ENCODE measurements at places on chromosomes 12 and 14.

DNA sequence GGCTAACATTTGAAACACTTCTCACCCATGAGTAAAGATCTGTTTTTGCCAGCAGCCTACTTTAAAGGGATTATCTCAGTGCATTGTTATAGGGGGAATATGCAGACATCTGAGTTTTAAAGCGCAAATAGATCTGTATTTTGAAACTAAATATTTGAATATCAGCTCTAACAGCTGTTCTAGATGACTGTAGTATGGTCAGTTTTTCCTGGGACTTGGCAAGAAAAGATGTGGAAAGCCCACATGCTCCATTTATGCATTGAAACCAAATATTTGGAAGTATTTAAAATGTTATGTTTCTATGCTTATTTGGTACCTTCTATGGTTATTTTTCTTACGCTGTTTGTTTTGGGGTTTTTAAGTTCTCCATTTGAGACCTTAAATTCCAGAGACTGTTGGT, 41.7 kb downstream of the RIC8B start:
- no peak for DNase-seq

- DNase-seq, result no peak
These were observed 100.7 kb downstream of the SMOC1 start for GRCh38 chr14:69979882-69980281.

DNA sequence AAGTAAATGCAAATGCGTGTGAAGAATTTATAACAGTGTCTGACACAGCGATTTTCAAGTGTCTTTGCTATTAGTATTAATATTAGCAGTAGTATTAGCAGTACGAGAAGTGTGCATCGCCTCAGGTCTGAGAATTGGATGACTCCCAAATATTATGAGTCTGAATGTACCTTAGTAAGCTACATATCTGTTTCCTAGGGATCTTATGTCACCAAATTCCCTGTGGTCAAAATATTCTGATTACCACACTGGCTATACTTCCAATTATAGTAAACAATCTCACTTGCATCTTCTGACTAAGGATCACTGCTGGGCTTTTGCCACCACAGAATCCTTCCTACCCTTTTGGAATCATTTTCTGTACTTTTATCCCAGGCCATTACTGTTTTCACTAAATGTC, 396.0 kb upstream of the MIS18BP1 start:
- no peak for DNase-seq

DNA sequence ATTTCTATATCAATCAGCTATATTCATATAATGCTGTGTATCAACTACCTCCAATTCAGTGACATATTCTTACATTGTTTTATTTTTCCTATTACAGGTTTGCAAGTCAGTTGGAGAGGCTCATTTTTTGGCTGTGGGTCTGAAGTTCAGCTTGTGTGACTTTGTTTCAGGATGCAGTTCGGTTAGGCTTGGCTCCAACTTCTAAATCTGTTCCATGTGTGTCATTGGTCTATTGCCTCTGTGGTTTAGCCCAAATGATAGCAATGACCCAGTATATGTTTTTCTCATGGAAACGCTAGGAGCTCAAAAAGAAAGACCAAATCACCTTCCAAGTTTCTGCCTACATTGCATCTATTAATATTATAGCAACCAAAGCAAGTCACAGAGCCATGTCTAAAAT, 848.6 kb upstream of the LRFN5 start:
- DNase-seq, result no peak

- no peak for DNase-seq
These were observed 149.9 kb downstream of the NRXN3 start for GRCh38 chr14:78319887-78320635.

DNA sequence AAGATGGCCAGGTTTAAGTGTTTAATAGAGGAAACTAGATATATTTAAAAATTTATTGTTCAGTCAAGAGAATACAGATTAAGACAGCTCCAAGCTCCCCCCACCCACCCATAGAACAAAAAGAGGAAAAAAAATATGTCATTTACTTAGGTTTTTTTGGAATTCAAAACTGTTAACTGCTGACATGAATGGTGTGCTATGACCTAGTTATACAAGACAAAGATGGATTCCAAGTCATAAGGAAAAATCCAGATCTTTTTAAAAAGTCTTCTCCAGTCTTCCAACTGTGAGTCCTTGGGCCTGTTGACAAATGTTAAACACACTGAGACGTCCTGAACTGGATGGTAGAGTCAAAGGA, 1.3 kb upstream of the SETD1B start:
- DNase-seq, result no peak
